Islet precursor cell (in vitro differentiated cells): ENCODE measurements at places on chromosomes 1 and 21.

GRCh38 chr1:70348399-70349165 lies 5.9 kb downstream of the ANKRD13C start:
- no peak for DNase-seq

GRCh38 chr1:164563721-164564360 lies 4.9 kb downstream of the PBX1 start:
- no peak for DNase-seq

DNA sequence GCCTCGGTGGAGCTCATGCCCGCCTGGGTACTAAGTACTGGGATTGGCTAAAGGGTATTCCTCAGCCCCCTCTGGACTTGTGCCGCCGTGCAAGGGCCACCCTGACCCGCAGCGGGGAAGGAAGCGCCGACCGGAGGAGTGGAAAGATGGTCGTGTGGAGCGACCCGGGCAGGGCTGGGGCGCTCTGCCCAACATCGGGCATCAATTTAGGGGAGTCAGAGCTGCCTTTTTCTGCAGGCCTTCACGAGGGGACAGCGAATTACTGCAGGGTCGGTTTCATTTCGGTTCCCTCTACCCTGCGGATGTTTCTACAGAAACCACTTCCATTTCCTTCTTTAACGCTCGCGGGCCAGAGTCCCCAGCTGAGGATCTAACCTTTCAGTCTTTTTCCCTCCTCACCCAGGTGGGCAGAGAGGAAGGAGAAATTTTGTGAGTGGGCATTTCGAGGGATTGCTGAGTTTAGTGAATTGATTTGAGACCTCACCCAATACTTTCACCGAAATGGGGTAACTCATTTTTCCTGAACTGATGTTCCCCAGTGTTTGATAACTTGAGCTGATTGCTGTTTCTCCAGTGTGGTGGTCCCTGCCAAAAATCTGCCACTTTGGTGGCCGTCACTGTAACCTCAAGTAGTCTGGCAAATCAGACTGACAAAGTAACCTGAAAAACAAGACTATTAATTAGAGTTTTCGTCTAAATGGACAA lies 1.1 kb downstream of the TOR1AIP1 start:
- no peak for DNase-seq

- DNase-seq: peak; percentile 59
These were observed 7.7 kb upstream of the HTR1D start for GRCh38 chr1:23224739-23225648.

DNA sequence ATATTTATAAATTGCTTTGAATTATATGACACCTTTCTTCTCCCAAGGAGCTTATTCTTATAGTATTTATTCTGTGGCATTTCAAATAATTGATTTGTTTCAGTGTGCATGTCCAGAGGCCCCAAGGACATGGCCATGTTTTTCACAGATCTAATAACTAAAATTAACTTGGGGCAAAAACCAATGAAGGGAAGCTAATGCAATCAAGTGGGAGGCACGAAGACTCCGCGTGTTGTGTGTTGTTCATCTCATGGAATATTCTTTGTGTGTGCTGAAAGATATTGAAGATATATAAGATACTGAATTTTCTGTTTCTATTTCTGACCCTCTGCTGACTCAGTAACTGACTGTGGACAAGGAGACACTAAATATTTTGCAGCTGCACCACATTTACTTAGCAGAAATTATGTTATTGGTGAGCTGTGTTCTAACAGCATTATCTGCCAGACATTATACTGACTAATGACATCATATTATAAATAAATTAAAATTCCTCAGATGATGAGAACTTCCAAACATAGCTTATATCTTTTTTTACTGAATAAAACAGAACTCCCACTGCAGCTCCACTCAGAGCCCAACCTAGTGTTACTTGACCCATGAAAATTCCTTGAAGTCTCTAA lies 519.3 kb upstream of the CXADR start:
- DNase-seq: no peak

GRCh38 chr1:40825996-40826395 lies 36.2 kb downstream of the CITED4 start:
- no peak for DNase-seq

DNA sequence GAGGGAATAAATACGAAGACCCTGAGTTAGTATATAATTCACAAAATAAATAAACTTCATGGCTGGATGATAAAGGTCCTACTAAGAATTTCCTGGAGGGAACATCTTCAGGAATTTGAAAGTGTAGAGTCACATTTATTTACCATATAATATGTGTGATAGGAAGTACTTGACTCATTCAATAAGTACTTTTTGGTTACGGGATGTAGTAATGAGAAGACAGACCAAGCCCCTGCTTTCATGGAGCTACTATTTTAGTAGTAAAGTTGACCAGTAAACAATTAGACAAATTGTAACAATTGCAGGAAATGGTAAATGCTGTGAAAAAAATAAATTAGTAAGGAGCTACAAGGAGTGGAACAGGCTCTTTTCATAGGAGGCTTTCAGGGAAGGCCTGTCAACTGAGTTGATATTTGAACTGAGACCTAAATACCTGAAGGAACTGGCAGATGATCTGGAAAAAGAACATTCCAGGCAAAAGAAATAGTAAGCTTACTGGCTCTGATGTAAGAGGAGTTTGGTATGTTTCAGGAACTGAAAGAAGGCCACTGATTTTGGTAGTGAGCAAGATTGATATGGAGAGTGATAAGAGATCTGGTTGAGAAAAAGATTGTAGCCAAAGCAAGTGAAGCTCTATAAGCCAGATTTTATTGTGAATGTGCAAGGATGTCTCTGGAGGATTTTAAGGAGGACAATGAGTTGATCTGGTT lies 36.2 kb downstream of the CAMSAP2 start:
- no peak for DNase-seq

GRCh38 chr1:2962061-2962460 lies 59.2 kb upstream of the ACTRT2 start:
- DNase-seq: no peak

DNA sequence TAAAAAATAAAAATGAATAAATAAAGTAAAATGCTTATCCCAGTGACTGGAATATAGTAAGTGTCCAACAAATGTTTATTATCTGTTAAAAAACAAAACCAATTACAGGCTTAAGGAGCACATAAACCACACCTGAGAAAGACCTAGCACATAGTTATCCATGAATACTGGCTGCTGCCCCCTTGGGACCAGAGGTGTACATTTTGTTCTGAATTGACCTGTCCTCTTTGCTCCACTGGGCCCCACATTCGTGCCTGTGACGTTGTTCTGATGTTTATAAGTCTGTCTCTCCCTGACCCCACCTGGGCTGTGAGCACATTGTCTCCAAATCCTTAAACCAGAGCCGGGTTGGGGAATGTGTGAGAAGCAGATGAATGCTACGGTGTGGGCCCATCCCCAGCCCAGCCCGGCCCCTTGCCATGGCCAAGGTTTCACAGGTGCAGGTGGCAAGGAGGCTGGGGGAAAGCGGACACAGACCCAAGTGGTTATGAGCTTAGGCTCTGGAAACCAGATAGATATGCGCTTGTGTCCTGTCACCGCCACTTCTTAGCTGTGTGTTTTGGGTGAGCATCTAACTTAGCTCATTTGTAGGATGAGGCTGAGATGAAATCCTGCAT lies 29.1 kb downstream of the OPRD1 start:
- DNase-seq: no peak
